ENCODE measurements at places on chromosomes 5 and 9.

- DNase-seq = no peak
Observed at GRCh38 chr5:123367739-123368138, 55.5 kb downstream of the CEP120 start.

GRCh38 chr5:119276978-119277377 lies 78.8 kb upstream of the TNFAIP8 start:
- no peak for DNase-seq

DNA sequence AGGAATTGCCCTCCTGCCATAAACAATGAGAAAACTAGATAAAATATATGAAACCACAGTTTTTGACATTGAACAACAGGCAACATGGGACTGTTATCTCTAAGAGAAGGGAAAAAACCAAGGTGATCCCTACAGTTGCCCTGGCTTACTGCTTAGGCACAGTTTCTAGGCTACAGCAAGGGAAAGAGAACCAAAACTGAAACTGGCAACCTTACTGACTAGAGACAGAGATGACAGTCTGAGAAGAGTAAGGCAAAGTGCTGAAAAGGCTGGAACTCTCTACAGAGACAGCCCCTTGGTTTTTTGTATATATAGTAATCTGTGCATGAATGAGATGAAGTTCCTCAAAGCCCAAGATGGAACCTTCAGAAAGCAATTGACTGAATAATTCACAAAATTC lies 36.2 kb upstream of the REEP2 start:
- no peak for DNase-seq

DNA sequence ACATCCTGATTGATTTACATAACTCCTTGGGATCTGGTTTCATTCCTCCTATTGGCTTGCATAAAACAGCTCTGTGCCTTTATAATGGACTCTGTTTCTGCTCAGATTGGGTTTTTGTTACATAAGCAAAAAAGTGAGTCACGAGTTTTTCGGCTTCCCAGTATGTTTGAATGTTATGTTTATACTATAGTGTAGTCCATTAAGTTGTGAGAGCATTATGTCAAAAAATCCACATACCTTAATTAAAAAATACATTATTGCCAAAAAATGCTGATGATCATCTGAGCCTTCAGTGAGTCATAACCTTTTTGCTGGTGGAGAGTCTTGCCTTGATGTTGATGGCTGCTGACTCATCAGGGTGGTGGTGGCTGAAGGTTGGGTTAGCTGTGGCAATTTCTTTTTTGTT lies 144.6 kb downstream of the CCDC171 start:
- no peak for DNase-seq

DNA sequence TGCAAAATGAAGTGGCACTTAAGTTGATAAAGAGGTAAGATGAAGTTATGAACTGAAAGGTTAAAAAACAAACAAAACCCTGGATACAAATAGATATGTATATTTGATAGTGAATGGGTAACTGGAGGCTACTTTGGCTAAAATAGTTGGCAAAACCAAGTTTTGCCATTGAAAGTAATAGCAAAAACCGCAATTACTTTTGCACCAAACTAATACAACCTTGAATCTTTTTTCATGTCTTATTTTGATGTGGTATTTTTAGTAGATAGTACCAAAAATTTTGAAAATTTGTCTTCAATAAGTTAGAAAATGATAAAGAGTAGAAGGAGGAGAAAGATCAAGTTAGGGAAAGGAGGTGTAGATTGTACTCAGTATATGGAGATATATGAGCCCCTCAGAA lies 47.9 kb upstream of the PLCXD3 start:
- no peak for DNase-seq

GRCh38 chr5:134708301-134708700 lies 30.0 kb upstream of the CAMLG start:
- DNase-seq = no peak

DNA sequence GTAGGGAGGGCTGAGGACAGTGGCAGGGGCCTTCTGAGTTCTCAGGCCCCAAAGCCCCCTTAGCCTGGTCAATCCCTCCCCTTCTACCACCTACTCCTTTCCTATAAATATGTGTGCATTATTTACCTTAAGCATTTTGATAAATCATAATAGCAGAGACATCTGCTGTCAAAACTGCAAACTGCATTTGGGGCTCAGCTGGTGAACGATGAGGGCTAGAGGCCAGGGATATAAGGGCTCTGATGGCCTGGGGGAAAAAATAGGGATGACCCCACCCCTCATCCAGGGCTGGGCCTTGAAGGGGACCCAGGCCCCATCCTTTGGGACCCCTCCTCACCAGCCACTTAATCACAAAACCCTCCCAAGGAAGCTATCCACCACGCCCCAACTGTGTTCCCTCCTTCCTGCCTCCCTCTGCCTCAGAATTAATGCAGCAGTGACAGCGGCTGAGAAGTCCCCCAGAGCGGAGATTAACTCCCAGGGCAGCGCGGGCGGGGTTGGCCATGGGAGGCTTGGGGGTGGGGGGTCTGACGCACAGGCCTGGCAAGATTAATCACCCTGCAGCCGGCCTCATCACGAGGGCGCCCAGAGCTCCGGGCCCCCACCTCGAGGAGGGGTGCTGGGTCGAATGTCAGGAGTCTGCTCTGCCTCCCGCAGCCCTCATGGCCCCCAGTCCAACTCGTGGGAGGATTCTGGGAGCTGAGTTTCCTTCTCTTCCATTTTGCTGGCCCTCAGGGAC lies 42.1 kb downstream of the CXXC5 start:
- DNase-seq = no peak

GRCh38 chr5:131256507-131256823 lies 7.4 kb upstream of the CDC42SE2 start:
- no peak for DNase-seq

- DNase-seq = no peak
Observed at GRCh38 chr5:138649316-138649720, 74.1 kb upstream of the HSPA9 start.

DNA sequence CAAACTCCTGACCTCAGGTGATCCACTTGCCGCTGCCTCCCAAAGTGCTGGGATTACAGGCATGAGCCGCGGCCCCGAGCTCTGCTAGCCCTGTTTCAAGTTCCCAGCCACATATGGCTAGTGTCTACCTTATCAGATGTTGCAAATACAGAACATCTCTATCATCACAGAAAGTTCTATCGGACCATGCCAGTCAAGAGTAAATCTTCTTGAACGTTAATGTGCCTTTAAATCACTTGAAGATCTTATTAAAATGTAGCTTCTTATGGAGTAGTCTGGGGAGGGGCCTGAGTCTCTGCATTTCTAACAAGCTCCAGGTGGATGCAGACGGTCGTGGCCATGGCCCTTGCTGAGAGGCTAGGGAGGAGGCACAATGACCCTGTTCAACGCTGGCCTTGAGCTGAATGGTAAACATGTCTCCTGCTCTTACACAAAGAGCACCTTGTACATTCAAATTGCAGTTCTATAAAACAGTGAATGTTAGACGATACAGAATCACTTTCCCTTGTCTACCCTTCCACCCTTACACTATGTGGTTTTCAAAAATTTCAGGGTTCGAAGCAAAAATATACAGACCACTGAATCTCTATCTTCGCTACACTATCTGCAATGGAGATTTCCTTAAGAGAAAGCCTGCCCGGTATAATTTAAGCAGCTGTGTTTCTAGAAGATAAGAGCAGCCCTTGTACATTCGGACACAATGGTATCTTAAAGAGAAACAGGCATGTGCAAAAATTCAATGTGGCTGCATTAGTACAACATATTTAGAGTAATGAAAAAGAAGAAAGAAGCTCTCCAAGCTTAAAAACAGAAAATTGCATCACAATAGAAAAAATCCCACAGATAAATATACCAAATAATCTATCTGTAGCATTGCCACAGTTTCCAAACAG lies 114.1 kb downstream of the FRMD3 start:
- DNase-seq = no peak

GRCh38 chr5:135880801-135881200 lies 14.8 kb downstream of the IL9 start:
- peak; percentile 23 for DNase-seq

DNA sequence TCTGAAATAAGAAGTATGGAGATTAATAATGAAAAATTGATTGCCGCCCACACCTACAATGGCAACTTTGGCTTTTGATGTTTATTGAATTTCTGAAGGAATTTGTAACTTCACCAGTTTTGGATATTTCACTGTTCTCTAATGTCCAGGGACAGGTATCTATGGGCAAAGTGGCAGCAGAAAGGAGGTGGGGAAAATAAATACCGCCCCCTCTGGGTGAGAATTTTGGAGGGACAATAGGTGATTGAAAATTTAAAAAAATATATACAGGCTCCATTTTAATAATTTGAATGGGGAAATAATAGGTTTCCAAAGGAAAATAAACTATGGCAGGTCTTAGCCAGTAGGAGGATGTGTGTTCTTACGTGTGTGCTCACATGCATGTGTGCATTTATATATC lies 1.3 kb downstream of the SCGB3A2 start:
- no peak for DNase-seq

GRCh38 chr9:15352306-15352705 lies 45.3 kb upstream of the TTC39B start:
- DNase-seq = no peak

- DNase-seq = no peak
Observed at GRCh38 chr5:106691701-106692100, 979.0 kb downstream of the EFNA5 start.

GRCh38 chr5:129988453-129988852 lies 84.2 kb downstream of the CHSY3 start:
- no peak for DNase-seq
